ENCODE measurements at places on chromosomes 1 and 21.

- no peak for DNase-seq
Observed at GRCh38 chr1:85349224-85349623, 72.8 kb upstream of the BCL10 start.

GRCh38 chr1:217734973-217735372 is 103.8 kb downstream of the SPATA17 start:
- no peak for DNase-seq

- DNase-seq = no peak
Observed at GRCh38 chr1:39269791-39270342, 65.4 kb downstream of the MACF1 start.

DNA sequence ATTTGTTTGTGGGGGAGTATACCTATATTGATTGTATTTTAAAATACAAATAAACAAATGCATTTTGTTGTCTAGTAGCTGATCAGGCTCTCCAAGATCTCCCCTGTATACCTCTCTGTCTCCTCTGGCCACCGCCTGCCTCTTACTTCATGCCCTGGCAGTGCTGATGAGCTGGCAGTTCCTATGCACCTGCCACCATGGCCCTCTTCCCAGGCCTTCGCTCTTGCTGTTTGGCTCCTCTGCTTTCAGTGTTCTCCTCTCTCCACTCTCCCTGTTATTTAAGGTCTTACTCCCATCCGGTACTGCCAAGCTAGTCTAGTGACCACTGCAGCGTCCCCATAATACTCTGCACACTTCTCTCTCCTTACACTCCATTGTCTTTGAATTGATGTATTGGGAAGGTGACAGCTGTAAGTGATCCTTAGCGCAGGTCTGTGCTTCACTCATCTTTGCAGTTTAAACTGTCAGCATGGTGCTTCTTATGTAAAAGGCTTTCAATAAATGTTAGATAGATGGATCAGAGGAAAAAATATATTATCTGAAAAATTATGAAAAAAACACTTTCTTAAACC is 88.1 kb upstream of the ATP1A1 start:
- DNase-seq = no peak

DNA sequence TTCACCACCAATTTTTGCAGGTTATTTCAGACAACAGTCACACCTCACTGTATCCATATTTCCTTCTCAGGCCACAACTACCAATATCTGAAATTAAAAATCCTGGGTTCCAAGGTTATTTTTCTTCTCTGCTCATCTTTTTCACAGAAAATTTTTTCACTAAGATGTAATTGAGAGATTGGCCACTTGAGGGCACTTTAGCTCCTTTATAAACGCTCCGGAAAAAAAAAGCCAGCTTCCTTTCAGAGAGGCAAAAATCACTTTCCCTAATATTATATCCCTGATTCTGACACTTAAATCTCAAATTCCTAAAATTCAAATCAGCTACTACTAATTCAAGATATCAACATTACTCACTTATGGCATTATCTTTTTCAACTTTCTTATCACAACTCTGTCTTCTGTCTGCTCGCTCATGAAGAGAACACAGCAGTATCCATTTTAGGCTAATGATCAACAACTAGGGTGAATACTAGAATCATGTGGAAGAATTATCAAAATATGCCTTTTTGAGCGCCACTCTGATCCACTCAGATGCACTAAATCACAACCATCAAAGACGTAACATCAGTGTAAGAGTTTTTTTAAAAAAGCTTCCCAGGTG is 101.4 kb upstream of the RGS1 start:
- no peak for DNase-seq

DNA sequence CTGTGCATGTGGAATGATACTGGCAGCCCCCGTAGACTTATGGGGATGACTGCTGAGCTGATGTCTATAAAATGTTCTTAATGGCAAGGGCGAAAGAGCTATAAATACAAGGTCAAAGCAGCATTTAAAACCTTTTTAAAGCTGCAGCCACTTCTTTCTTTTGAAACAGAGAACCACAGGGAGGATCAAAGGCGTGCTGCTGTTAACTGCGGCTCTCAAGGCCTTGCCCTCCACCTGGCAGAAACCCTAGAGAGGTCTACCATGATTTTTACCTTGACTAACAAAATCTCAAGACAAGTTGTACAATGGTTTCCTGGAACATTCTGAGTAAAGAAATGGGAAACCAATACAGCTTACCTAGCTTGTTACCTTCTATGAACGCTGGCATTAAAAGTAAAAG is 89.7 kb downstream of the SLC45A1 start:
- no peak for DNase-seq

DNA sequence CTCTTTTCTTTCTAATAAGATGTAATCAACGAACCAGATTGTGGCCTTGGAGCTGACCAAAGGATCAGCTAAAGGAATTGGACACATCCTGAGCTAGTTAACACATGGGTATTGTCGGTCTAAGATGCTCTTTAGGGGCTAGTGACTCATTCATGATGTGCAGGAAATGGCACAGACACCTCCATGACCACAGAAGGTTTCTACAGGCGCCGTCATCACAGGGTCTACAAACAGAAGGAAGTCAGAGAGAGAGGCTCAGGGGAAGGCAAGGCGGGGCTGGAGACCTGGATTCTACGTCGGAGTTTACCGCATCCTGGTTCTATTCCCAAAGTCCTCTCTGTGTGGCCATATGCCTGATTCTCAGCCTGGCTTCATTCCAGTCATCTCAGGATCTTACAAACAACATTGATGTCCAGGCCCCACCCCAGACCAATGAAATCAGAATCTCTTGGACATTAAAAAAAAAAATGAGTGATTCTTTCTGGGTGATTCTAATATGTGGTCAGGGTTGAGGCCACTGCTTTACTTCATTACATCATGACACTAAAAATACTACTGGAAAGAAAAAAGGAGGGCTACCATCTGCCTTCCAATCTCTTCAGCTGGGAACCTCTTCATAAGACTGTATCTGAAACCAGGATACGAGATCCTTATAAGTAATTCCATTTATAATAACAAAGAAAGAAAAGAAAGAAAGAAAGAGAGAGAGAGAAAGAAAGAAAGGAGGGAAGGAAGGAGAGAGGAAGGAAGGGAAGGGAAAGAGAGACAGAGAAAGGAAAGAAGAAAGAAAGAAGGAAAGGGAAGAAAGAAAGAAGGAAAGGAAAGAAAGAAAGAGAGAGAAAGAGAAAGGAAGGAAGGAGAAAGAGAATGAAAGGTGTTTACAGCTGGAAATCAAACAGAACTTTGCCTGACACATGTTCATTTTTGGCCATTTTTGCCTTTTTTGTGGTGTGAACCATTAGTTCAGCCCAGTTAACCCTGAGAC is 11.6 kb upstream of the KCNJ15 start:
- peak; percentile 8 for DNase-seq

- DNase-seq = no peak
Observed at GRCh38 chr1:175364424-175365076, 172.0 kb upstream of the KIAA0040 start.

GRCh38 chr1:61797045-61797755 is 54.9 kb downstream of the PATJ start:
- DNase-seq = no peak

DNA sequence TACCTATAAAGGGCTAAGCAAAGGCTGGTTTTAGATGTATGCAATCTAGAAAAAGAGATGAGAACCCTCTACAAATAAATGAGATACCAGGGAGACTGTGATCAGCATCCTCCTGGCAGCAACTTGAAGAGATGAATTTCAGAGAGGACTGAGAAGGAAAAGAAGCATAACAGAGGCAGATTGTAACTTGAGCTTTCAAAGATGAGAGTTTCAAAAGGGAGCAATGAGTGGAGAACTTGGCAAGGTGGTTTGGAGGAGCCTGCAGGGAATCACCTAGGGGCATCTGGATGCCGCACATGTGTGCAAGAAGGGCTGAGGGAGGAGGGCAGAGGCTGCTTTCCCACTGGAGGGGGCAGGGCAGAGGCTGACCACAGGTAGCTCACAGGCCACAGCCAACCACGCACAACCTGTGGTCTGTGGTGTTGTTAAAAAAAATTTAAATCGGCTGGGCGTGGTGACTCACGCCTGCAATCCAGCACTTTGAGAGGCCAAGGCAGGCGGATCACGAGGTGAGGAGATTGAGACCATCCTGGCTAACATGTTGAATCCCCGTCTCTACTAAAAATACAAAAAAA is 50.2 kb downstream of the PCNX2 start:
- DNase-seq = no peak

- no peak for DNase-seq
Observed at GRCh38 chr1:230693221-230693620, 20.7 kb downstream of the AGT start.

GRCh38 chr1:115714572-115715141 is 53.9 kb downstream of the CASQ2 start:
- no peak for DNase-seq

- no peak for DNase-seq
Observed at GRCh38 chr1:84406346-84406861, 8.1 kb downstream of the DNASE2B start.

GRCh38 chr1:22662318-22662717 is 9.3 kb downstream of the C1QB start:
- DNase-seq = no peak

DNA sequence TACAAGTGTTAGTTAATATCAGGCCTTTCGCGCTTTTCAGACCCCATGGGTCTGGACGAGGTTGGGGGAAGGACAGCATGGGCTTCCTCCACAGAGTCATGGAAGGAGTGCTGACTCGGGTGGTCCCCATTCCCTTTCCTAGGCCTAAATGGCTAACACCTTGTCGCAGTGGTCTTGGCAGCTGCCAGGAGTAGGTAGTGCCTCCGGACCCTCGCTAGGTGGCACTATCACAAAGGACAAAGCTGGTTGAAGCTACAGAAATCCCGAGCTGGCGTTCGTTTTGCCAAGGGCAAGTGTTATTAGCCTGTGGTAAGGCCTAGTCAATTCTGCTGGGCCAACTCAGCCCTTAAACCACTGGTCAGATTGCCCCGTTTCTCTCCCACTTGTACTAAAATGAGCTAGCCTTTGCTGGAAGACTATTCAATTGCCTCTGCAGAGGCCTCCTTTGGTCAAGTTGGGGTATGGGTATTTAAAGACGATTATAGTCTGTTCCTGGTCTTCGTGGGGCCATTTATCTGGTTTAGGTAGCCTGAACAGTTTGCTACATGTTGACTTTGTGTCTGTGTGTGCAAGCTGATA is 1.1 kb upstream of the UBE2Q1 start:
- peak; percentile 53 for DNase-seq

DNA sequence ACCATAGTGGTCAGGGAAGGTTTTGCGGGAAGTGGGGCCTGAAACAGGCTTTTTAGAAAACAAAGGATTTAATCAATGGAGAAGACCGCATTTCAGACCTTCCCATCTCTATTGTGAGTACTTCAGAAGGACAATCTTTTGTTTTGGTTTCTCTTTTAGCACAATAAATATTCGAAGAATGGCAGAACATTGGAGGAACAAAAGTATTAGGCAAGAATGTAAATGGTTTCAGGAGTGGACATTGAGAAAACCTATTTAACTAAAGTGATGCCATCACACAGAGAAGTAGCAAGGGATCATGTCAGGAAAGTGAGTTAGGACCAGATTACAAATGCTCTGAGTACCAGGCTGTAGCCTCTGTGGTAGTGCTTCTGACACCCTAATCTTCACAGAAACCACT is 26.8 kb upstream of the UBE2U start:
- DNase-seq = no peak

- DNase-seq = no peak
Observed at GRCh38 chr1:40232444-40232843, 15.3 kb upstream of the TMCO2 start.

- no peak for DNase-seq
Observed at GRCh38 chr1:236558081-236558480, 34.3 kb downstream of the LGALS8 start.

DNA sequence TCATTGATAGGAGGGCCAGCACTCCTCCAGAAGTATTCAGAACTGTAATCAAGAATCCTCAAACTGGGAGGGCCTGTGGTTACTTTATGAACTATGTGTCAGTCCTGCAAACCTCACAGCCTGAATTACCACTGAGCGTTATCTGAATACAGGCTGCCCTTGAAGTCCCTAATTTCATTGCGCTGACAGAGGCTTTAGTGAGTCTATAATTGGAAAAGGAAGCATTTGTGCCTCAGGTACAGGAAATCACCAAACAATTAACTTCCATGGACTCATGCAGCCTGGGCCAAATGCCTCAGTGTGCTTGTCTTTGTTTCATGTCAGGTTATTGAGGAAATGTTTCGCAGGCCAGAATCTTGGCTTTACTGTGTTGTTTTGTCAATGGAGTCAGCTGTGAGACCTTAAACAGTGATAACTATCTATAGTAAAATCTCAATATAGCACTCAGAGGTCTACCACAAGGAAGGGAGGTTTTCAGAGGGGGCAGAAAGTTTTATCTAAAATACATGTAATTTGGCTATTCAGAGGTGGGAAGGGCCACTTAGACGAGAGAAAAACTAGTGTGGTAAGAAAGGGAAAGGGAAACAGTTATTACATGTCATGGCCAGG is 32.9 kb upstream of the DOCK7 start:
- no peak for DNase-seq

- no peak for DNase-seq
Observed at GRCh38 chr1:218785928-218786327, 387.8 kb upstream of the LYPLAL1 start.

GRCh38 chr1:205783904-205784303 is 8.6 kb upstream of the RAB29 start:
- DNase-seq = no peak

DNA sequence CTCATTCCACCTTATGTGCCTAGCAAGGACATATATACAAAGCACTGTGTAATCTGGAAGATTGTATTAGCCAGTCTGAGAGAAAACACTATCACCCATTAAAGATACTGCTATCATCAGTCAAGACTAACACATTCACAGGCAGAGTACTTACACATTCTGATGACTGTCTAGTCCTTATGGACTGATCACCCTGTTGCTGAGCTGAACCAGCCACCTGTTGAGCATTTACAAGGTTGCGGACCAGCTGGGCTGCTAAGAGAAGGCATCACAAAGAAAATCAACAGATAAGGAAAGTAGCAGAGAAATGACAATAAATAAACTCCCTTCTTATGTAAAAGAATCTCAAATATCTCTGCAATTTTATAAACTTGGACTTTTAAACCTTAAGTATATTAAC is 30.8 kb downstream of the PRPF38A start:
- no peak for DNase-seq

GRCh38 chr1:22491995-22492715 is 40.5 kb downstream of the ZBTB40 start:
- no peak for DNase-seq

DNA sequence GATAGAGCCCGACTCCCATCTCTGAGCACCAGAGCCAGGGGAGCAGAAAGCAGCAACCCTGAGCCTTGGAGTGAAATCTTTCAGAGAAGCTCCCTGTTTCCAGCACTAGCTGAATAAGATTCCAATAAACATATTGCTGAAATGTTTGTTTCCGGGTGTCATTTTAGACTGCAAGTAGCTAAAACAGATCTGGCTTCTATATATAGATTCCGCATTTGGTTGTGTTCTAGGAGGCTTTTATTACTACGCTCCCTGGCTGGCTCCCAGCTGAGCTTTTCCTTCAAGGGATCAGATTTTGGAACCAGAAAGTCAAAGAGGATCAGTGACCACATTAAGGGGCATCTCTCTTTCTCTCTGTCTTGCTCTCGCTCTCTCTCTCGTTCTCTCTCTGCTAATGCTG is 88.2 kb downstream of the PAPPA2 start:
- no peak for DNase-seq

- no peak for DNase-seq
Observed at GRCh38 chr1:3134381-3135072, 65.5 kb downstream of the PRDM16 start.

GRCh38 chr1:40316595-40317393 is at the start of gene COL9A2:
Gene COL9A2, minus strand, starts transcription at chr1:40317286. Its CDS starts 89 bp downstream, at chr1:40317197.
- DNase-seq = peak; percentile 35

Measured in stimulated activated CD4-positive, alpha-beta T cell treated with anti-CD3 and anti-CD28 coated beads, Interleukin-15, amount 100 ng/mL, for 1 hour (primary cell).